ENCODE measurements at places on chromosomes 11 and 22. TPM values are rescaled to one million over a fixed set of nuclear protein-coding genes. Genes with fewer than 3 reads are reported as not detected.

ST3GAL4 gene
- total RNA-seq, result 10.4 TPM

GGTLC3 gene
- not detected for total RNA-seq

DNA sequence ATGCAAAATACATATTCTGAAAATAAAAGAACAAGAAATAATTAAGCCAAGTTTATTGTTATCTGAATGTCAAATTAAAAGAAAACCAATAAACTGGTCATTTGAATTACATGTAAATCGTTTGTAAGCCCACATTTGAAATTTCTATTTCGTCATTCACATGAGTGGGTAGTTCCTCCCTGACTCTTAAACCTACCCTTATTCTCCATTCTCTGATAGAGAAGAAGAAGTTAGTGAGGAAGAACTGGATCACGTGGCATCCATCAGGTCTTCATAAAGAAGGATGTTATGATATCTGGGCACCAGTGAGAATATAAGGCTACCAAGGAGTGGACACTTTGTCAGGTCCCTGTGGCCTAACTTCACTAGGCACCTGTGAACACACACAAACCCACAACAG, 328.1 kb downstream of the OPCML start:
- DNase-seq, result no peak
- no peaks in the 10 kb centered on the region for H3K27me3 ChIP-seq
- H3K4me3 ChIP-seq, result no peak overlapping the region
- H3K36me3 ChIP-seq, result no peaks in the 10 kb centered on the region
- no peak overlapping the region for H3K27ac ChIP-seq

DNA sequence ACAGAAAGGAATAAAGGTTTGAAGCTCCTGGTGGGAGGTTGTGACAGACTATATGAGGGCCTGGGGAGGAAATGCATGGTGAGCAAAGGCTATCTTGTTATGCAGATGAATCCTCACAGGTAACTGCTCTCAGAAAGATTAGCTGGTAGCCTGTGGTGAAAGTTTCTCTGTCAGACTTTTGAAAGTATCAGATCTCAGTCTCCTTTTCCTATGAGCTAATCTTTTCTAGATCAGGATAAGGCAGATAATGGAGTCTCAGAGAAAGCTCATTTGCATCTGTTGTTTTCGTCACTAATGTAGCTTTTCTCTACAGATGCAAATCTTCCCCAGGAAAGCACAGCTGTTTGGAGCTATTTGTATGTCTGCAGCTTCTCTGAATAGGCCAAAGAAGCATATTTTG, 21.0 kb upstream of the OR6X1 start:
- H3K27me3 ChIP-seq, result no peaks in the 10 kb centered on the region
- H3K4me1 ChIP-seq, result peaks cover 3% of the 10 kb centered on the region
- no peaks in the 10 kb centered on the region for H3K36me3 ChIP-seq
- H3K27ac ChIP-seq, result no peak overlapping the region
- DNase-seq, result no peak
- no peak overlapping the region for H3K4me3 ChIP-seq

DNA sequence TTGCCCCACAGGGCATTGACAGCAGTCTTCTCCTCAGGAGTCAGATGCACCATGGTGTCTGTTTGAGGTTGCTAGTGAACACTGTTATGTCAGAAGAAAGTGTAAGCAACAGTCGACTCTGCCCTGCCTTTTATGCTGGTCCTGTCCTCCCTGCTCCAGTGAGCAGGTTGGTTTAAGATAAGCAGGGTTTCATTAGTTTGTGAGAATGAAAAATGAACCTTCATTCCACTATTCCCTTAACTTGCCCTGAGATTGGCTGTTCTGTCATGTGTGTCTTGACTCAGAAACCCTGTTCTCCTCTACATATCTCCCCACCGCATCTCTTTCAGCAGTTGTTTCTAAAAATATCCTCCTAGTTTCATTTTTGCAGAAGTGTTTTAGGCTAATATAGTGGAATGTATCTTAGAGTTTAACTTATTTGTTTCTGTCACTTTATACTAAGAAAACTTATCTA, at the start of gene HBD:
Gene HBD, minus strand, starts transcription at position 103 of the 454 bp plus-strand sequence. Its CDS starts 50 bp downstream, at position 53.
- H3K4me3 ChIP-seq, result no peak within 1 kb of the TSS
- H3K36me3 ChIP-seq, result no peaks in the 10 kb centered on the region
- no peak for DNase-seq
- H3K27ac ChIP-seq, result no peak within 1 kb of the TSS

All from glutamatergic neuron (in vitro differentiated cells).